ENCODE measurements at places on chromosomes 12 and 14.

DNA sequence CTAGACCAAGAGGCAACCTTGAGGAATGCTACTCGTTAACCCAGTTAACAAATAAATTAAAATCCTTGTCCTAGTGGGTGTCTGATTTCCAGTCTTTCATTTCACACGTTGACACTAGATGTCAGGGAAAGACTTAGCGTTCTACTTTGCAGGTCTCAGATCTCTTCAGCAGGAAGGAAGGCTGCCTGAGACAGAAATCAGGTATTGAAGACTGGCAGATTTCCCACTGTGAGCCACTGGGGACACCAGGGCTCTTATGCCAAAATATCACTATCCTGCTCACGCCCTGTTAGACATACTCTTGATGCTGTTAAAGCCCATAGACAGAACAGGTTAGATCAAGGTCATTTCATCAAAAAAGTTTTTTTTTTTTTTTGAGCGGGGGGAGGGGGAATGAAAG is 33.0 kb downstream of the EMP1 start:
- DNase-seq: no peak

- DNase-seq: peak; percentile 44
Measured at GRCh38 chr12:114625294-114625851, 58.6 kb downstream of the TBX3 start.

- no peak for DNase-seq
Measured at GRCh38 chr14:94769391-94770250, at the start of gene GSC. GSC (minus strand) TSS chr14:94770113; CDS start chr14:94770015, 98 bp downstream.

GRCh38 chr12:9829982-9830381 is 2.7 kb downstream of the KLRF1 start:
- DNase-seq: no peak

GRCh38 chr14:104224506-104225277 is 86.3 kb downstream of the KIF26A start:
- DNase-seq: peak; percentile 24

GRCh38 chr14:57493467-57494181 is at the start of gene CCDC198:
CCDC198 (minus strand) TSS chr14:57493857; CDS start chr14:57493715, 142 bp downstream.
- DNase-seq: no peak

DNA sequence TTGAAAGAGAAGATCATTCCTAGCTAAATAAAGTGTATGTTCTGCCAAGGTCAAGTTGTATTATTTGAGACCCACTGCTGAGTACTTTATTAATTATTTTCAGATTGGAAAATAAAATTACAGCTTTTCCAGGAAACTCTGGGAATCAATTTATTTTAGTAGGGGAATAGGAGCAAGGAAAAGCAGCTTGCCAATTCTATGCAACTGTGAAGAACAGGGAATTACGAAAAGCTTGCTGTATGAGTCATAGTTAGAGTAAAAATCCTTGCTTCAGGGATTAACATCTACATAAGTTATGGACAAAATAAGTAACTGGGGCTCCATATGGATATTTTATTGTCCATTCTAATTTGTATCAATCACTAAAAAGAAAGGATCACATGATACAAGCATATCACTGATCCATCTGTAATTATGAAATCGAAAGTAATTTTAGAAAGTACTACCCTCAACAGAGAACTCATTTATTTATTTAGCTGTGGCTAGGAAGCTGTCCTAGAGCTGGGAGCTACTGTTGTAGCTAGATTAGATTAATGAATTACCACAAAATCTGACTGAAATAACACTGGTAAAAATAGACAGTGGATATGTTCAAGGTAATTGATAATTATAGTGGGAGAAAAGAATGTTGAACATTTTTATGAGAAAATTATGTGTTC is 303.5 kb upstream of the NPAS3 start:
- no peak for DNase-seq

DNA sequence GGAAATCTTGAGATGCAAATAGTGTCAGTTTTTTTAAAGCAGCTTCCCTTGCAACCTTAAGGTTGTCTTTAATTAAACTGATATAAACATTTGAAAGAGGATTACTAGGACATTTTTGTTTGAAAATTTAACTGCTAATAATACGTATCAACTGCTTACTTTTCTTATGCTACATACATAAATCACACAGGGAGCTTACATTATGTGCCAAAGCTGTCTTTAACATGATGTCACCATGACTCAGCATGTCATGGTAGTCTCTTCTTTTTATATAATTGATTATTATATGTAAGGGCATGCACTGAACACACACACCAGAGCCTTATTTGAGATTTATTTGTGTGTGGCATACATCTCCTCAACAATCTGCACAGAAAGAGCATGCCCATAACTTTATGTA is 63.0 kb upstream of the PTHLH start:
- no peak for DNase-seq

- no peak for DNase-seq
Measured at GRCh38 chr14:38971258-38971921, 131.6 kb downstream of the SEC23A start.

GRCh38 chr14:61671082-61671481 is 24.2 kb upstream of the HIF1A start:
- DNase-seq: no peak

GRCh38 chr14:65531148-65531547 is 118.6 kb downstream of the FUT8 start:
- DNase-seq: no peak

DNA sequence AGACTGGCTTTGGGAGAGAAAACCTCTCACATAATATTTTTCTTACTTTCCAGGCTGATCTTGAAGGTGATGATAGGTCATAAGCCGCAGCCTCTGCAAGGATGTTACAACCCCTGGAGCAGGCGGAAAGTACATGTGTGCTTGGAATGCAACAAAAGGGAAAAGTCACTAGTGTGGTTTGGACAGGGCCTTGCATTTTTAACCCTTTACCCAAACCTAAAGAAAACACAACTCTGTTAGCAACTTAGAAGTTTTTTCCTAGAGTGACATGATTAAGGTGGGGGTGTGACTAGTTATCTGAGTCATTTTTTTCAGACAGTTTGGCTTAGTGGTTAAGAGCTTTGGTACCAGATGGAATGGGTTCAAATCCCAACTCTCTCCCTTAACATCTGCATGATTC is 97.0 kb downstream of the TMEM30B start:
- no peak for DNase-seq

DNA sequence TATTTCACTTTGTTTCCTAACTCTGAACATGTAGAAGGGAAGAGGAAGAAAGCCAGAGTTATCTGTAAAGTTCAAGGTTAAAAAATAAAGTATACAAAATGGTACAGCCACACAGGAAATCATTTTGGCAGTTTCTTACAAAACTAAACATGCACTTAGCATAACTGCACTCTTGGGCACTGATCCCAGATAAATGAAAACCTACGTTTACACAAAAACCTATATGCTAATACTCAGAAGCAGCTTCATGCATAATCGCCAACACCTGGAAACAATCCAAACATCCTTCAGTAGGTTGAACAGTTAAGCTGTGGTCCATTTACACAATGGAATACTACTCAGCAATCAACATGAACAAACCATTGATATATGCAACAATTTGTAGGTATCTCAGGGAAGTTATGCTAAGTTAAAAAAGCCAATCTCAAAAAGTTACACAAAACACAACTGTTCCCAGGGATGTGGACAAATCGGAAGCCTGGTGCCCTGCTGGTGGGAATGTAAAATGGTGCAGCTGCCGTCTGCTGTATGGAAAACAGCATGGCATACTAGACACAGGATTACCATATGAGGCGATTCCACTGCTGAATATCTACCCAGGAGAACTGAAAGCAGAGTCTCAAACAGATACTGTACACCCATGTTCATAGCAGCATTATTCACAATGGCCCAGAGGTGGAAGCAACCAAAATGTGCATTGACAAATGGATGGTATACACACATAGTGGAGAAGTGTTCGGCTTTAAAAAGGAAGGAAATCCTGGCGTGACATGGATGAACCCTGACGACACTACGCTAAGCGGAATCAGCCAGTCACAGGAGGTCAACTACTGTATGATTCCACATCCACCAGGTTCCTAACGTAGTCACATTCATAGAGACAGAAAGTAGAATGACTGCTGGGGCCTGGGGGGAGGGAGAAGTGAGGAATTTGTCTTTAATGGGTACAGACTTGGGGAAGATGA is 37.7 kb downstream of the NRDE2 start:
- DNase-seq: no peak

- DNase-seq: no peak
Measured at GRCh38 chr14:52352061-52352491, 38.0 kb downstream of the PTGER2 start.

DNA sequence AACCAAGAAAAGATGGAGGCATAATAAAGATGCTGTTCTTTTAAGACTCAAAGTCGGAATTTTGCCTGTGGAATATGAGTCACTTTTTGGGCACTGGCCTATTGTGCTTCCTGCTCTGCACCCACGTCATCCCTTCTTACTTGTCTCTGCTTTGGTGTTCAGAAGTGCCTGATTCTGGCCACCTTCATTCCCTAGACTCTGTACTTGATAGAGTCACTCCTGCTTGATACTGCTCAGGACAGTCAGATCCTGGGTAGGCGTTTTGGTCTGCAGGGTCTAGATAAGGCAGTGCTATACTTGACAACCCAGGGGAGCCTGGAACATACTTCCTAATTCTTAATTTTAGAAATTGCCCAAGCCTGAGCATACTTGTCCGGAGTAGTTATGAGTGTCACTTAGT is 1.9 kb downstream of the LRRK2 start:
- DNase-seq: no peak

DNA sequence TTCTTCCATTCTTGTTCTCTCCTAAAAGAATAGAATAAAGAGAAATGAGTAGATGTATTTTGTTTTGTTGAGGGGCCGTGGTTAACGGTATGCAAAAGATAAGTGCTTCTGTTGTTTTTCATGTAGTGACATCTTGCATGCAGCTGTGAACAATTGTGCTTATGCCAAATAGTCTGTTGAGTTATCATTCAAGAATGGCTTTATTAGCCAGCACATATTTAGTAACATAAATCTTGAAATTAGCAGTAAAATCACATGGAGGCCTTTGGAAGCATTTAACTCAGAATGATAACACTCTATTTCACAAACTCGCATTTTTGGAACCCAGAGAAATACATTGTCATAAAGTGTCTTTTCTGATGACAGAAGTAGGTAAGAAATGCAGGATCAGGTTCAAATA is 1772.0 kb upstream of the FLRT2 start:
- DNase-seq: no peak
